Epithelial cell of umbilical artery (primary cell): ENCODE measurements at places on chromosomes 12 and 14. TPM values are rescaled to one million over a fixed set of nuclear protein-coding genes. Genes with fewer than 3 reads are reported as not detected.

TMEM119 gene
- 0.32 and 0.76 TPM in 2 replicates for total RNA-seq

FOXG1 gene
- not detected in 2 replicates for total RNA-seq

B3GNT4 gene
- total RNA-seq: under 0.01 TPM in 1 of 2 replicates, not detected in the other

KRT2 gene
- total RNA-seq: not detected in 2 replicates

TMEM179 gene
- under 0.01 TPM in 1 of 2 replicates, not detected in the other for total RNA-seq

FAM186B gene
- 0.32 TPM in 1 of 2 replicates, not detected in the other for total RNA-seq

PLCZ1 gene
- total RNA-seq: under 0.01 TPM in 1 of 2 replicates, not detected in the other

GPRC5A gene
- 4.2 and 14.3 TPM in 2 replicates for total RNA-seq

CRY1 gene
- total RNA-seq: 13.4 and 15.6 TPM in 2 replicates

HOXC13 gene
- total RNA-seq: not detected in 2 replicates

COQ6 gene
- total RNA-seq: 15.5 and 18.8 TPM in 2 replicates

CCDC88C gene
- total RNA-seq: 10.1 and 17.5 TPM in 2 replicates

KLRC1 gene
- not detected in 2 replicates for total RNA-seq

CAPZA3 gene
- total RNA-seq: not detected in 2 replicates

SUSD6 gene
- 7.9 and 9.1 TPM in 2 replicates for total RNA-seq

CLEC9A gene
- not detected in 2 replicates for total RNA-seq

KRT75 gene
- total RNA-seq: under 0.01 and 2.6 TPM in 2 replicates

SUPT16H gene
- total RNA-seq: 97.1 and 148 TPM in 2 replicates

ADAM21 gene
- total RNA-seq: under 0.01 and 0.30 TPM in 2 replicates

TRAFD1 gene
- total RNA-seq: 27.6 and 46.8 TPM in 2 replicates

MIPOL1 gene
- 30.2 and 36.0 TPM in 2 replicates for total RNA-seq
